ENCODE measurements at places on chromosomes 7 and 10.

DNA sequence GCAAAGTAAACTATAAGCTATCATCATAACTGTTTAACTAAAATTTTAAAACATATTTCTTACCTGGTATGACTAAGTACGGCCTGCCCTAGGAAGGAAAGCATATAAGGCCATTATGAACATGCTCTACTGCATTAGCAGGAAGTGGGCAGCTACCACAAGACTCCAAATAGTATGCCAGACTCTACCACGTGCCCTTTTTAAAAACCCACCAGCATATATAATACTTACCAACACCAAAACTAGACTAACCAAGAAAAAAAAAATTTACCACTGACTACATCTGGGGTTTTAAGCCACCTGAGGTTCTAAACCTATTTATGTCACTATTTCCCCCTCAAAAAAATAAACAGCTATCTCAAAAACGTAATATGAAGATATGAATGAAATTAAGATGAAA, 30.1 kb downstream of the NUDCD3 start:
- DNase-seq: no peak

DNA sequence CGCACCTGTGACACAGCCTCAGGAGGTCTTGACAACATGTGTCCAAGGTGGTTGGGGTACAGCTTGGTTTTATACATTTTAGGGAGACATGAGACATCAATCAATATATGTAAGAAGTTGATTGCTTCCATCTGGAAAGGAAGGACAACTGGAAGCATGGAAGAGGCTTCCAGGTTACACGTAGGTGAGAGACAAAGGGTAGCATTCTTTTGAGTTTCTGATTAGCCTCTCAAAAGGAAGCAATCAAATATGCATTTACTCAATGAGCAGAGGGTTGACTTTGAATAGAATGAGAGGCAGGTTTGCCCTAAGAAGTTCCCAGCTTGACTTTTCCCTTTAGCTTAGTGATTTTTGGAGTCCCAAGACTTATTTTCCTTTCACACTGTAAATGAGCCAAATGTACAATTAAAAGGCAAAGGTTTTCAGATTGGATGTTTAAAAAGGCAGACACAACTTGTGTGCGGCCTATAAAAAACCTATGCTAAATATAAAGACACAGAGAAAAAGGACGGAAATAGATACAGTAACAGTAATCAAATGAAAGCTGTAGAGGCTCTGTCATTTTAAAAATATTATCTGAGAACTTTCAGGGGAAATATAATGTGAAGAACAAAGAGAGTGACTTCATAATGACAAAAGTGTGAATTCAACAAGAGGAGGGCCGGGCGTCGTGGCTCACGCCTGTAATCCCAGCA, 65.7 kb upstream of the LANCL2 start:
- no peak for DNase-seq

- no peak for DNase-seq
Observed at GRCh38 chr7:33807779-33808482, 97.4 kb upstream of the BMPER start.

- no peak for DNase-seq
Observed at GRCh38 chr10:81303656-81304055, 571.3 kb upstream of the NRG3 start.

GRCh38 chr10:11320809-11321520, 290.5 kb downstream of the USP6NL start:
- no peak for DNase-seq

- no peak for DNase-seq
Observed at GRCh38 chr7:47719675-47720074, 137.8 kb upstream of the TNS3 start.
